ENCODE measurements at places on chromosomes 5 and 9. TPM values are rescaled to one million over a fixed set of nuclear protein-coding genes. Genes with fewer than 3 reads are reported as not detected.

The SHOC1 gene
- under 0.01 TPM for total RNA-seq

The SLC6A7 gene
- not detected for total RNA-seq

The SHB gene
- 13.9 TPM for total RNA-seq

The JAKMIP2 gene
- total RNA-seq, result 1.3 TPM

The ADAMTSL1 gene
- total RNA-seq, result 27.9 TPM

The FBP1 gene
- total RNA-seq, result not detected

The KCNV2 gene
- not detected for total RNA-seq

The CDH9 gene
- total RNA-seq, result not detected

The FOXB2 gene
- total RNA-seq, result not detected

The NR2F1 gene
- 90.8 TPM for total RNA-seq

The SPAAR gene
- 0.17 TPM for total RNA-seq

Data from fibroblast of lung (primary cell).